Cerebellar nuclear complex (tissue), 1 donor: ENCODE measurements at places on chromosomes 1 and 21.

- no peak for DNase-seq
Observed at GRCh38 chr1:8302081-8302956, 15.6 kb upstream of the SLC45A1 start.

- no peak for DNase-seq
Observed at GRCh38 chr1:40539338-40539737, 7.9 kb downstream of the ZNF684 start.

- no peak for DNase-seq
Observed at GRCh38 chr1:166165661-166166328, 1.0 kb downstream of the FAM78B start.

DNA sequence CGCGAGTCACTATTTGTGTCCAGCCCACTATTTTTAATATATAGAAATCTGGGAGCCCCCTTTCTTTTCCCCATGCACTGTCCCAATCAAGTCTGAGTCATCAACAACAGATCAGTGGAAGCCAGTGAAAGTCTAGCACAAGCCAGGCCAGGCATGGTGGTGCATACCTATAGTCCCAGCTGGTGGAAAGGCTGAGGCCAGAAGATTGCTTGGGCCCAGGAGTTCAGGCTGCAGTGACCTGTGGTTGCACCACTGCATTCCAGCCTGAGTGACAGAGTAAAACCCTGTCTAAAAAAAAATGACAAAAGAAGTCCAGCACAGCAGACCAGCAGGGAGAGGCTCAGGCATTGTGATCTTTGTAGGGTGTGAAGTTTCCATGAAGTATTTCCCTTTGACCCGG lies 9.0 kb upstream of the RPL5 start:
- no peak for DNase-seq

DNA sequence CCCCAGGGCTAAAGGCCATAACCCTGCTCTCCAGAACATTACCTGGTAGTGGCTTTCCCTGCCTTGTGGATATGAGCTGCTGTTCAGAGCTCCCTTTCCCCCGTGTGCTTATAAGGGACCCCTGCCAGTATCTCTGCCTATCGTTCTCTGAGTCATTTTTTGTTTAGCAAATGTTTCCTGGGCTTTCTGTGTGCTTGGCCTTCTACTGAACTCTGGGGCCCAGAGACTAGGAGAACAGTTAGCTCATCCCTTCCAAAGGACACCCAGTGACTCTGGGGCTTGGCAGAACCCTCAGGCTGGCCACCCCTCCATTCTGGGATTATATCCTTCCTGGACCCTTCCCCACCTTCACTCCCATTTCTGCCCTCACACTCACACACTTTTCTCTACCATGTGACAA lies 80.8 kb upstream of the POU3F1 start:
- no peak for DNase-seq

DNA sequence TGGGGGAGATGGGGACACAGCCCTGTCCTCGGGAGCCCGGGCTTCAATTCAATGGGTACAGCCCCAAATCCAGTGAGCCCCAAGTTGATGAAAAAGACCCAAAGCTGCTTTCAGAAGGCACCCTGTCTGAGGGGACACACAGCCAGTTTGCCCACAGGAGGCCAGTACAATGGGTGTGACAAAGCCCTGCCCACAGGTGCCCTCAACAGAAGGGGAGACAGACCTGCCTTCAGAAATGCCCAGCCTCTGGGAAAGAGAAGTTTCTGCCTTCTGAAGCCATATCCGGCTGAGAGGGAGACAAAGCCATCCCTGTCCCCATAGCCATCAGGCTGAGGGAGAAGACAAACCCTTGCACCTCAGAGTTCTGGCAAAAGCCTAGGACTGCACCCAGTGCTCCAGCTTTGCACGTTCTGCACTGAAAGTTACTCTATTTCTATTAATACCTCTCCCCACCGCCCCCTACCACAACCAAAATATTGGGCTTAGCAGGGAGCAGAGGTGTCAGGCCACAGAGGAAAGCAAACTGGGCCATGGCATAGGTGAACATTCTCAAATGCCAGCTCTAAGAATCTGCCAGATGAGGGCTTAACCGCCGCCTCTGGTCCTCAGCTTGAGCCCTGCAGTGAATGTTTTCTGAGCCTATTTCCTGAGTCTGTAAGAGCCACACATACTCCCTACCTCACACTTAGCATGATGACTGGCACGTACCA lies 18.0 kb upstream of the PTAFR start:
- DNase-seq, result no peak

DNA sequence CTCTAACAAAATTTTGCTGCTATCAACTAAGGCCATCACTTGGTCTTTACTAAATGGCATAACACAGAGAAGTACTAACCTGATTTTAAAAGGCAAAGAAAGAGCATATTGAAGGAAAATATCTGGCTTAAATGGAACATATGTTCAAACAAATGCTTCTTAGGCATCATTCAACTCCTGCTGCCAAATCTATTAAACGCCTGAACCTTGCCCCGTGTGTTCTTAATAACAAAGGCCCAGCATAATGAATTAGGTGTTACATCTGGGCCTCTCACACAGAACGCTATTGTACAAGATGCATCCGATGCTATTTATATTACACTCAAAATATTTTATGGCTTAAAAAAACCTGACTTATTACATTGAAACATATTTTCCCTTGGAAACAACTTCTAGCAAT lies 48.4 kb downstream of the B3GALNT2 start:
- DNase-seq, result no peak

GRCh38 chr1:225949041-225949440 lies 8.0 kb upstream of the LEFTY2 start:
- no peak for DNase-seq

DNA sequence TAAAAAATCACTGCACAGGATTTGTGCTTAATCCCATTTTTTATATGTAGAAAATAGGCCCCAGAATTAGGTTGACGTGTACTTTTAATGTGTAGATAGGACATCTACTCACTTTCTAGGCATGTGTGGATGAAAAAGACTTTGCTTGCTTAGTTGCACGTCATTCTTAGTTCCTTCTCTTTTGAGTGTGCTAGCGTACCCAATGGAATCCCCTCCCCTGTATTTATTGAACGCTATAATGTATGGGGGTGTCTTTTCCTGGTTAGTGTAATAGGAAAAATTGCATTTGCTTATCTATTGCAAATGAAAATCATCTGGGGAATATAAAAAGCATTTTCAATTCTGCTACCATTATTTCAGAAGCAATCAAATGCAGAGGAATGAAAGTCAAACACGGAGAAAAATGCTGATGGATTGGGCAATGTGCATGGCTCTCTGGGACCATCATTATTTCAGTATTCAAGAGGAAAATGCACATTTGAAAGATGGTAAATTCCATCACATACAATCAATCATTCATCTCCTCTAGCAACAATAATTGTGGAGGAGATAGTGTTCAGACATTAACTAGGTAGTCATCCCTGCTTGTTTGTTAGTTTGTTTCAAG lies 277.0 kb upstream of the B3GALT2 start:
- no peak for DNase-seq

DNA sequence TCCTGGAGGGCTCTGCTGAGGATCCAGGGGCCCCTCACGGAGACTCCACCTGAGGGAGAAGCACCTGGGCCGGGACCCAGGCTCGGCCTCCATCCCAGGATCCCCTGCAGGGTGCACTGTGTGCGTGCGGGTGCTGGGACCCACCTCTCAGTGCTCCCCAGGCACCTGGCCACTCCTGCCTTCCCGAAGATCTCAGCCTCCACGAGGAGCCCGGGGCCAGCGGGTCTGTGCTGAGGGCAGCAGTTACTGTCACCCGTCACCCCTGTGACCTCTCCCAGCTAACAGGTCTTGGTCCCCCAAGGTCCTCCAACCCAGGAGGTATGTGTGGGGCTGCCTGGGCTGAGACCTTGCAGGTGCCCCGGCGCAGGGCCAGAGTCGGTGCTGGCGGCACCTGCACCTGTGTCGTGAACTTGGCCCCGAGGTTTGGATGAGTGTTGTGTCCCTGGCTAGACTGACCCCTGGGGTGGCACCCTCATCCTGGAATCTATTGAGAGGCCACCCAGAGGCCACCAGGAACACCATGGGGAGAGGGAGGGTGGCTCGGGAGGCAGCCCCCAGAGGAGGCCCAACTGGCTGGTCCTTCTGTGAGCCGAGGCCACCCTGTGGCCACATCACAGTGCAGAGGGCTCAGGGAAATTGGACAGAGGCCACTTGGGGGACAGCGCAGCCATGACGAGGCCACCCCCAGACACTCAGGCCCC lies 17.7 kb downstream of the MORN1 start:
- no peak for DNase-seq

DNA sequence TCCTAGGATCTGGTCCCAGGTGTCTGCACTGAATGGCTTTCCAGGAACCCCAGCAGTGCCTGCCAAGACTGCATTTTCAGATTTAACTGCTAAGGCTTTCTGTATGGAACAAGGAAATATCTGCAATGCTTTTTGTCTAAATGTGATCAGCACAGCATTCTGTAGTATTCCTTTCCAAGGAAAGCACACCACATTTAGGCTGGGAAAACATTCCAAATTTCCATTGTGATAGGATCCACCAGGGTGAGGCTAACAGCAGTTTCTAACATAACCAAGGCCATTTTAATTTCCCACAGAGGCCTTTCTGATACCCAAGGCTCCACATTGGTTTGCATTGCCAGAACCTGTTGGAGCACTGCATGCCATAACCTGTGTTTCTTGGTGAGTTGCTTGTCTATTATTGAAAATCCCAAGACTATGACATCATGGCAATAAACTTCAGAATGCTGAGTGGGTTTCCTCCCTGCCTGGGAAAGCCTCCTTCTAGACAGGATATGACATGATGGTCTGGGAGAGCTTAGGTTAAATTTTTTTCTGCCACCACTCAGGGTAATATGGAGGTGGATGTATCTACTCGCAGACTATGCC lies 23.3 kb upstream of the PTGFRN start:
- no peak for DNase-seq

GRCh38 chr1:7094509-7094908 lies 309.3 kb downstream of the CAMTA1 start:
- no peak for DNase-seq

GRCh38 chr1:30172757-30173156 lies 550.6 kb downstream of the MATN1 start:
- DNase-seq, result no peak

DNA sequence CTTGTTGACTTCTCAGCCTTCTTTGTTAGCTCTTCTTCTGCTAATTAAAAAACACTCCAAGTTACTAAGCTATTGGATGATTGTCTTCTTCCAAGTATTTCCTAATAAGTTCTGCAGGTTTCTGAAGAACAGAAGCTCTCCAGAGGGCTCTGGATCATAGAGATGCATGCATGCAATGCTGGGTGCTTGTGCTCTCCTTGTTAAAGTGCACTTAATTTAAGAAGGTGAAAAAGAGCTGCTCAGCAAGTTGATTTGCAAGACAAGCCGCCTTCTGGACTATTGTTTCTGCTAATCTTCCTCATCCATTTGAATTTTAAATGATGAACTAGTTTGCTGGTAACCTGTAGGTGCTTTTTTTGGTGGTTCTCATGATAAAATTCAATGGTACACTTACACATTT lies 16.1 kb downstream of the RRP15 start:
- DNase-seq, result no peak

- DNase-seq, result no peak
Observed at GRCh38 chr1:2605509-2606395, 19.2 kb downstream of the PRXL2B start.

DNA sequence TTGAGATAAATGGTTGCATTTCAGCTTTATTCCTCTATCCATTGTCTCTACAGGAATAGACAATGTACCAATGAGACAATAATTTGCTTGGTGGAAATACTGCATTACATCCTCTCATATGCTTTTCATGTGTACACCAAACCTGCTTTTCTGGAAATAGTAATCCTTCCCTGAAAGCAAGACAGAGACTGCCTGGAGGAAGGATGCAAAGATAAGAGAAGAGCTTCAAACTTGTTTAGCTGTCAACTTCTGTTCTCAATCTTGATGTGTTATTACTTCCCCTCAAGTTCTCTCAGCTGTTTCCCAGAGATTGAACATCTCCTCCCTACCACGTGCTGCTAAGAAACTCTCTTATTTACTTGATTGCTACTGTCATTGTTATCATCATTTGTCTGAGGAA lies 1125.4 kb upstream of the TMPRSS15 start:
- DNase-seq, result no peak

GRCh38 chr1:38576241-38576640 lies 283.3 kb downstream of the RRAGC start:
- no peak for DNase-seq

DNA sequence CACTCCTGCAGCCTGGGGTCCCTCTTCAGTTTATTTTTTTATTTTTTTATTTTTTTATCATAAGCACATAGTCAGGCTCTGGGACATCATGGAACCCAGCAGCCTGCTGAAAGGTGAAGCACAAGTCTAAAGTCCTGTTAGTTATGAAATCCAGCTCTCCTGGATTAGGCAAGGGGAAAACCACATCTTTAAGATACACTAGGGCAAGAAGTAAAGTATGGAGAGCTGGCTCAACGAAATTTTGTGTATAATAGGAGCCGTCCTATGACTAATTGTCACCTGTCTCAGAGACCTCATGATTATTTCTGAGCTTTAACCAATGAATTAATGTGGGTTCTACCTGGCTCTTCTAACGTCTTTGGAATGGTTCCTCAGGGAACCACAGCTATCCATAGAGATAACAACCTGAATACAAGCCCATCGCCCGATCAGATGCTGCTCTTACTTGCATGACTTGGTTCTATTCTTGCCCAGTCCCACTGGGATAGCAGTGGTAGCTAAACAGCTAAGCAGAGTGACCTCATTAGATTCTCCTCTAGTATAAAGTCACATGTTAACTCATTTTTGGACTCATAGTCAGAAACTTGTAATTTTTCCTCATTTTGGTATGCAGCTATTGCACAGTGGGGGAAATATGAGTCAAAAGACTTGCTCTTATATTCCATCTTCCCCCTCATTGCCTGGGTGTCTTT lies 122.7 kb downstream of the LMO4 start:
- DNase-seq, result no peak

GRCh38 chr1:201813226-201813625 lies 15.7 kb upstream of the IPO9 start:
- DNase-seq, result no peak

DNA sequence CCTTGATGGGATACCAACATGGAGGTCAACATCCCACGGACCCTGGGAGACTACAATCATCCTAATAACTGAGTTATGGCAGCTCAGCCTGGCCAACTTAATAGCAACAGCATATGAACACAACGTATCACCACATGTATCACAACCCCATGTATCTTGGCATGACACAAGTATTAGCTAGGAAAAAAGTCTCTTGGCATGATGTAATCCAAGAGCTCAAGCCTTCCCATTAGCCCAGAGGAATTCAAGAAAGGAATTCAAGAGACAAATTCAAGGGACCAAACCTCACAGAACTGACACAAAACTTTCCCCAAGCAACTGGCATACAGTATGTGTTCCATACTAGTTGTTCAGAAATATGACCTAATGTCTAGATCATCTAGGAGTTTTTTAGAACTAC lies 100.9 kb upstream of the HMGB4 start:
- no peak for DNase-seq

DNA sequence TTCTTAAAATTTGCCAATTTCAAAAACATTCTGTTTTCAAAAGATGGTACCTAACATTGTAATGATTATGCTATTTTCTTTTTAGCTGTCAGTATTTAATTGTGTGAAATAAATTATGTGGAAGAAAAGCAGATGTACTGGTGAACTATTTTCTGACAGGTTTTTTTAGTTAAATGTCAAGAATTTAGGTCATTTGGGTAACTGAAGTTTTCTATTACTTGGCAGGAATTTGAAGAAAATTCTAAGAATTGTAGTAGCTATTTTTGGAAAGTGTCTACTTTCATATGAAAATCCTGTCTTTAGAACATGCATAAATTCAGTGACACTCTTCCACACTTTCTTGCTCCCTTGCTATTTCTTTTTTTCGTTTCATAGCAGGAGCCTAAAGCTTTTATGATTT lies 28.5 kb upstream of the PTPRC start:
- no peak for DNase-seq
